Bone marrow (tissue), 2 donors: ENCODE measurements at places on chromosomes 1 and 21.

DNA sequence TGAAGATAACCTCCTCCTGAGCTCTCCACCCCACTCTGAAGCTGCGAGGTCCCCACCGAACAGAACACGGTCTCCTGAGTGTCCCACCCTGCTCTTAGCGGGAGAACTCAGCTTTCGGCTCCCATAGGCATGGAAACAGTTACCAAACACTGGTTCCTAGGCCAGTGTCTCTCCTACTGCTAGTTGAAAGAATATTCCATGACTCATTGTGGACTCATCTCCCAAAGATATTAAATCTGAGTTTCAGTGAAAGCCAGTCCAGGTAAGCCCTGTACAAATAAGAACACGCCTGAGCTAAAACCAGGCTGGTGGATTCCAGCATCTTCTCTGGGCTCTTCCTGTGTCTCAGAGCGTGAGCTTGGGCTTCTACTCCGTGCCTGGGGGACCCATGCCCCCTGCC is 107.5 kb upstream of the CLDN14 start:
- DNase-seq: no peak

DNA sequence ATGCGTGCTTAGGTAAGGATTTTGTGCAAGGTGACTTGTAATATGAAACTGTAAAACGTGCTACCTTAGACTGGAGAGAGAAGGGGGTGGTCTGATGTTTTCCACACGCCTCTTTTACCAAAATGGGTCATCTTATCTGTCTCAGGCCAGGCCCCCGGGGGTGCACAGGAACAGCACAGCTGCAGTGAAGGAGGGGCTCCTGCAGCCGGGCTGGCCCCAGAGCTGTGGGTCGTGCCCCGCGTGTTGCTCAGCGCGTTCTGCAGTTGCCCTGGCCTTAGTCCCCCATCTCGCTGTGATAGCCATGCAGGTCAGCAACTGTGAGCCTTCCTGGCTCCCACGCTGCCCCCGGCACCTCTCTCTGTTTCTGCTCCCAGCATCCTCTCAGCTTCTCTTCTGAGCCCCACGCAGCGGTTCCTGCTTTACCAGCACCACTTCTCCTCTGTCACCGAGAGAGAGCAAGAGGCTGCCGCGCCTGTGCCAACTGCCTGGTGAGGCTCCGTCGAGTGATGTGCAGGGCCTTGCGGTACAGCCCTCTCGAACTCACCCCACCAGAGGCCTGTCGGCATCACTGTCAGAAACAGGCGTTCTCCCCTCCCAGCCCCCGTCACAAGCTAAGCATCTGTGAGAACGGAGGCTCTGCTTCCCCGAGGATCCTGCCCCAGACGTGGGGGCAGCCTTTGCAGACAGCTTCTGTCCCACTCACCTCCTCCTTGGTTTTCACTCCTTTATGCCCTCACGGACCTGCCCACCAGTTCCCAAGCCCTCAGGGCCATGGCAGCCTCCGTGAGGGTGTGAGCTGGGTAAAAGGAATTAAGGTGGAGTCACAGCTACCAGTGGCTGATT is 73.3 kb downstream of the ADARB1 start:
- no peak for DNase-seq

GRCh38 chr1:74205266-74205665 is 7.2 kb downstream of the FPGT start:
- no peak for DNase-seq

DNA sequence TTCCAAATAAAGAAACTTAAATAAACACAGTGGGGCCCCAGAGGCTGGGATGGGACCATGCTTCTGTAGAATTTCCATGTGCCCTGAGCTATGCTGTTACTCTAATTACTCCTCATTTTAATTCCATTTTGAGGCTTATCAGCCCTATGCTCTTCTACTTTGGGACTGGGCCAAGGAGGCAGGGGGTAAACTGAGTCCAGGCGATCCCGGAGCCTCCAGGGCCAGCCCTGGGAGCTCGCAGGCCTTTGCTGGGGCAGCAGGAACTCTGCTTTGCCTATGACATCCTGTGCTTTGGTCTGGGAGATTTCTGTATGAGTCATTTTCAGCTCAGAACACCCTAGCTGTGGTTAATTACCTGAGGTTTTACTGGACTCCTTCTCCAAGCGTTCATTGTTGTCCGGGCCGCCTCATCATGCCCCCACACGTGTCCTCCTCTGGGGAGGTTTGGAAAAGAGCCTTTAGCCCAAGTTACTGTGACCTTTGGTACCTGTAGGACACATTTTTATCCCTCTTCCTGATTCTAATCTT is 95.7 kb downstream of the RHOU start:
- DNase-seq: no peak

GRCh38 chr1:55589671-55590297 is 374.6 kb upstream of the USP24 start:
- DNase-seq: no peak

DNA sequence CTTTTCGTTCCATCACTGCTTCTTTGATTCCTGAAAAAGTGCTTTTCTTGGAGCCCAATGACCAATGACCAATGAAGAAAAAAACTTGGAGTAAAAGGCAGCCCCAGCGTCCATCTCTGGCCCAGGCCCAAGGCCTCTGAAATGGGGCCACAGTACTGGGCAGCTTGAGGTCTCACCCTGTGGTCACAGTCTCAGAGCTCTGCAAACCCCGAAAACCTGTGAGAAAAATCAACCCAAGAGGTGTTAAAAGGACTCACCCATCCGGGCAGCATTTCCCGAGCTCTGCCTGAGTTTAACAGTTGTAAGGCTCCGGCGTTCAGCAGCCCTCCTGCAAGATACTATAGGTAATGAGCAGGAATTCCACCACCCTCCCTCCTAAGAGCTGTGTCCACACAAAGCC is 2.1 kb upstream of the EFHD2 start:
- DNase-seq: no peak

GRCh38 chr1:103911450-103911849 is 161.8 kb downstream of the AMY1C start:
- no peak for DNase-seq

DNA sequence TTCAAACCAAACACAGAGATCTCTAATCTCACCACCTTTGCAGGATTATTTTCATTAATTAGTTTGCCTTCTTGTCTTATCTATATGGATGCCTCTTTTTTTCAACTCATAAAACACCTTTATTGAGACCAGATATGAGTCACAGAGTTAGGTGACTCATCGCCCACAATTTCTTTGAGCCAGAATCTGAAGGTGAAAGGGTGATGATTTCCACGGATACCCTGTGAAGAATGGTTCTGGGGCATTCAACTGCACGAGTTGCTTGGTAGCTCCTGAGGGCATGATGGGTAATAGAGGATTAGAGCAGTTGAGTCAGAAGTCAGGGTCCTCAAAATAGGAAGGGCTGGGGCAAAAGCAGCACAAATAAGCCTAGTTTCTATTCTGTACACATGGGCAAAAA is 128.2 kb downstream of the TBX19 start:
- no peak for DNase-seq

DNA sequence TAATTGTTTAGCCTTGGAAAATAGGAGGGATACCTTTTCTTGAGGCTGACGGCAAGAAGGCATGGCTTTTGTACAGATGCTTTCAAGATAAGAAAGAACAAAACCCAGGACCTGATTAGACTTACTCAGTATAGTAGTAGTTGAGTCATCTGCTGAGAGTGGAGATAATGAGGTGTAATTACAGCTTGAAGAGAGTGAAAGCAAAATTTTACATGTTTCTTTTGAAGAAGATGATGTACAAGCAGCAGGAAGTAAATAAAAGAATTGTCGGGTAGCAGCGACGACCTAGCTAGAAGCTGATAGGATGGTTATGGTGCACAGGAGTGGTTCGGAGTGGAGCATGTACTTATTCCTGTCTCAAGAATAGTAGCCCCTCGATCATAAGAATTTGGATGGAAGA is 6.6 kb downstream of the ANGPTL1 start:
- no peak for DNase-seq
